ENCODE measurements at places on chromosomes 2 and 18.

DNA sequence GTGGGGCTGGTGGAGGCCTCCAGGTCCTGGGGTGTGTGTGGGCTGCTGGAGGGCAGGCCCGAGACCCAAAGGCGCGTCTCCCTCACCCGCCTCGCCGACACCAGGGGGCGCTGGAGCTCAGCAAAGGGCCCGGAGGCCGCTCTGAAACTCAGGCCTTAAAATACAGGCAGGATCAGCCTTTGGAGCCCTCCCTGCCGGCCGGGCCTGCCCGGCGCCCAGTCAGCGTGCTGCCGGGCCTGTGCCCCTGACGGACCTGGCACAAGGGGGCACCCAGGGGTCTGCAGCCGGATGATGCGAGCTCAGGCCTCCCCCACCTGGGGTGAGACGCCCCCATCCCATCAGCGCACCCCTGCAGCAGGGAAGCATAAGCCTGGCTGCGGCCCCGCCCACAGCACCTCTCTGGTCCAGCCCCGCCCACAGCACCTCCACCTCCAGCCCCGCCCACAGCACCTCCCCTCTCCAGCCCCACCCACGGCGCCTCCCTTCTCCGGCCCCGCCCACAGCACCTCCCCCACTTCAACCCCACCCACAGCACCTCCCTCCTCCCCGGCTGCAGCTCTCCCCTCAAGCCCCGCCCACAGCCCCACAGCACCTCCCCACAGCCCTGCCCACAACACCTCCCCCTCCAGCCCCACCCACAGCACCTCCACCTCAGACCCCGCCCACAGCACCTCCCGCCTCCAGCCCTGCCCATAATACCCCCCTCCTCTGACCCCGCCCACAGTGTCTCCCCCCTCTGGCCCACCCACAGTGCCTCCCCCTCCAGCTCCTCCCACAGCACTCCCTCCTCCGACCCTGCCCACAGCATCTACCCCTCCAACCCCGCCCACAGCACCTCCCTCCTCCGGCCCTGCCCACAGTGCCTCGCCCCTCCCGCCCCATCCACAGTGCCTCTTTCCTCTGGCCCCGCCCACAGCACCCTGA lies 92.8 kb upstream of the OTOS start:
- peak; percentile 32 for DNase-seq

DNA sequence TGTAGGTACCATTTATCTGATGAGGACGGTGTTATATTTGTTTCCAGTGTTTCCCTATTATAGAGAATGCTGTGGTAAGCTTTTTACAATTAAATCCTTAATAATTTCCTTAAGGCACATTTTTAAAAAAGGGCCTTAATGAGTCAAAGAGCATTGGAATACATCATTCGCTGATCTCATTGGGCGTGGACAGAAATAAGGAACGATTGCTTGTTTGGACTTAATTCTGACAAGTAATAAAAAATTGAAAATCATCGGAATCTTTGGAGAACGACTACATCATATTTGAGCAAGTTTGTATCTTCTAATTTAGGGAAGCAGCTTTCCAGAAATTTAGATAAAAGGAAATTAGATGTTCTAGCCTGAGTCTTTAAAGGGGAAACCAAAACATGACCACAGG lies 11.3 kb downstream of the AGPS start:
- no peak for DNase-seq

- no peak for DNase-seq
Measured at GRCh38 chr2:38017836-38018235, 58.1 kb downstream of the CYP1B1 start.

- no peak for DNase-seq
Measured at GRCh38 chr2:113124984-113125855, 2.2 kb upstream of the IL1RN start.

DNA sequence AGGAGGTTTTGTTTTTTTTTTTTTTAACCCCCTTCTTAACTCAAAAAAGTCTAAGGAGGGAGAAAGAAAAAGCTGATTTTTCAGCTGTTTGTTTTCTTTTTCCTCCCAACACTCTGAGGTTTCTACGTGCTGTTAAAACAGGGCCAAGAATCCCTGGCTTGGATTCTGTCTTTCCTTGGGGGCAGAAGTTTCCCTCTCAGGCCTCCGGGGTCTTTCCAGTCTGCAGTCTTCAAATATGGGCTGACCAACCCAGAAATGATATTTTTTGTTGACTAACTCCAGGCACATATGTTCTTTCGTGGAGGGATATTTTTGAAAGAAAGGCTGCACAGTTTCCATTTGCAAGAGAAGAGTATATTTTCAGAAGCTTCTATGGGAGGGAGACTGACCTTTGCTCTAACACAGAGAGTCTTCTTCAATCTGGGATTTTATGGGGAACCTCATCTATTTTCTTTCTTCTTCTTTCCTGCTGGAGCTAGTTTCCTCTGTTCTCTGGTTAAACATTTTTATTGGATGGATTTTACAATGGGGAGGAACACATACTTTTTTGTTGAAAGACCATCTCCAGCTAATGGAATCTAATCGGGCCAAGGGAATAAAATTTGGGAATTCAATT lies 93.3 kb upstream of the SPRED2 start:
- no peak for DNase-seq
